ENCODE measurements at places on chromosomes 1 and 21.

DNA sequence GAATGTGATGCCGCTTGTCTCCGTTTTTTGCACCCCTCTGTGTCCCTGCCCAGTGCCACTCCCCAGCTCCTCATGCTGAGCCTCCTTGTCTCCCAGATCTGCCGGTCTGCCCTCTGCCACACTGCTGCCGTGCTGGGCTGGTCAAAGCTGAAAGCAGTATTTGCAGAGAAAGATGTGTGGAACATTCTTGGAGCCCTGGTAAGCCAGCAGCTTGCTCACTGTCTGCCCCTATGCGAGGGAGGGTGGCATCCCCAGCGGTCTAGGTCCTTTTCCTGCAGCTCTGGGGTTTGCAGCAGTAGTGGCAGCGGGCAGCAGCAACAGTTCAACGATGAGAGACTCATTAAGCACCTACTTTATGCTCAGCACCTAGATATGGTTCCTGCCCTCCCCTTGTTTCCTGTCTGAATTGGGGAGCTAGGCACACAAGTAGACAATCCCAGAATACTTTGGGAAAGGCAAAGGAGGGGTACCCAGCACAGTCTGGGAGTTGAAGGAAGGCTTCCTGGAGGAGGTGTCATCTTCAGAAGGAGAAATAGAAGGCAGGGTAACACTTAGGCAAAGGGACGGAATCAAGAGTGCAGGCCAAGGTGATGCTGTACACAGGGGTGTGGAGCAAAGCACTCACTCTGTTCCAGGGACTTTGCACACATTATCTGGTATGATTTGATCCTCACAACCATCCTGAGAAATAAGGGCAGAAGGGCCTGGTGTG, 63.1 kb downstream of the KIF21B start:
- DNase-seq: no peak

DNA sequence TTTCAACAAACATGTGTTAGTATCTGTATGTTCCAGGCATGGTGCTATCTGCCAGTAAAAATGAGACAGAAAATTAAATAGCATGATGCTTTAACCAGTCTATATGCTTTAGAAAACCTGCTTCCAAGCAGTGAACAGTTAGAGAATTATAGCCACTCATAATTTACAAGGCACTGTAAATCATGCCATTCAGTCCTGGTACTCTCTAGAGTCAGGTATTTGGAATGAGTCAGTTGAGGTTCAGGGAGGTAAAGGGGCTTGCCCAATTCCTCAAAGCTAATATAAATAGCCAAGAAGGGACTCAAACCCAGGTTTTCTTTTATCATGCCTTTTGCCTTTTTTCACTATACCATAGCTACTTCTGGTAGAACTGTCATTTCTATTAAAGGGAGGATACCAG, 184.4 kb downstream of the NFIA start:
- no peak for DNase-seq

GRCh38 chr1:232300466-232300865, 329.5 kb downstream of the SIPA1L2 start:
- no peak for DNase-seq

DNA sequence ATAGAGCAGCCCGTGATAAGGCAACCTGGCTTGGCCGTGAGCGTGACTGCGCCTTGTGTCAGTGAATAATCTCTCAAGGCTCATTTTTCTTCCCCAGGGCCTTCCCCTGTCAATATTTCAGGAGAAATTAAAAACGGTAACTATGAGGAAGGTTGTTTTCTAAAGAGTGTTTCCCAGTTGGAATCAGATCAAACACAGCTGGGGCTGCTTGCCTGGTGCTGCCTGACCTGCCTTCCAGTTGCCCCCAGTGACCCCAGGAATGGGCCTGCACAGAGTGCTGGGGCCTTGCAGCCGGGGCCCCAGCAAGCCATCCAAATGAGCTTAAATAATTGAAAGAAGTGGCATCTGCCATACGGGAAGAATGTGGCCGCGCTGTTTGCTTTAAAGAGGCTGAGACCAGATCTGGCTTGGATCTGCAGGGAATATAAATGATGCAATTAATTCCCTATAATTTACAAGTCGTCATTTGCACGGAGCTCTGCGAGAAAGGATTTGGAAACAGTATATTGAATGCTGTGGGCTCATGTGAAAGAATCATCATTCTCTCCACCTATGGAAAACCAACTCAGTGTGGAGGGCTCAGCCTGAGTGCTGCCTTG, 203.9 kb downstream of the C1orf94 start:
- DNase-seq: no peak

DNA sequence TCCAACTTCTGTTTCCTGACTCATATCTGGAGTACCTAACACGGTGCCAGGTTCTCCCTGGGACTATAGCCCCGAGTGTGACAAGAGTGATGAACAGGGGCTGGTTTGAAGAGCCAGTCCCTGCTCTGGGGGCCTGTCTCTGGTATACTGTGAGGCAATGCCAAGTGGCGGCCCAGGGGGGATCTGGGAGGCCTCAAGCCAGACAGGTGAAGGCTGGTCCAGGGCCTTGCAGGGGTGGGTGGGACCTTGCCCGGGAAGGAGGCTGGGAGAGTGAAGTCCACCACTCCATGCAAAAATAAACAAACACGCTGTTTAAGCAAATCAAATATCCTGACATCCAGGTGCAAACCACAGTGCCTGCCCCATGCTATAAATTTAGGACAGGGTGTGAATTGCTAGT, 6.8 kb upstream of the PLXNA2 start:
- DNase-seq: no peak

GRCh38 chr1:241332037-241332409, 25.0 kb downstream of the RGS7 start:
- no peak for DNase-seq

- no peak for DNase-seq
Measured at GRCh38 chr1:237416924-237417655, 375.1 kb downstream of the RYR2 start.

DNA sequence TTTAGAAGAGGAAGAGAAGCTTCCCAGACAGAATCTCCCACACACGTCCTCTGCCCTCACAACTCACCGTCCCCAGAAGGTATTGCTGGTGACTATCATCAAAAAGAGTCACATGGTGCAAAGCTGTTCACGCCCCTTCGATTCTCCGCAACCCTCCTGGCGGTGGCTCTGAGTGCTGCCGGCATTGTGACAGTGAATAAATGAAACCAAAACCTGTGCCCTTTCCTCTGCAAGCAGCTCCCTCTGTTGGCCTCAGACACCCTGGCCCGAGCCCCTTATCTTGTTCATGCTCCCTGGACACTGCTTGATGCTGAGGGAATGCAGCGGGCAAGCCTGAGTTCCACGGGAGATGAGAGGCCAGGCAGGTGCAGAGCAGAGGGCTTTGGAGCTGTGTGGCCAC, 510.3 kb downstream of the NPHP4 start:
- peak; percentile 9 for DNase-seq

DNA sequence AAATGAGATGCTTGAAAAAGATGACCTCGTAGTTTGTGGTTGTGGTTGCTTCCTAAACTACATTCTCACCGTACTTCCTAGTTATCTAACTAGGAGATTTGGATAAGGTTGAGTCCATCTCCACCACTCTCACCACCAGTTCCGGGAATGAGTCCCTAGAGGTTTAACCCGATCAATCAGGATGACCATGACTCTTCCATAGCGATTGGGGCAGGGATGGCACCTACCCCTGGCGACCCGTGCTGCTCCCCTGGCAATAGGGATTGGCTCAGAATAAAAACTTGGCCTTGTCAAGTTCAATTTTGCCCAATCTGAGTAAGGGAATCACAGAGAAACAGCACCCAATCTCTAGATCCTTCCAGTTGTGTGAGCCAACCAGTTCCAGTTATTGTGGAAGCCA, 2.7 kb upstream of the MIS18A start:
- DNase-seq: no peak

GRCh38 chr1:9793291-9793690, 30.5 kb downstream of the CLSTN1 start:
- no peak for DNase-seq

GRCh38 chr1:91583326-91583755, 82.7 kb downstream of the CDC7 start:
- DNase-seq: no peak

- DNase-seq: no peak
Measured at GRCh38 chr1:19361611-19362147, 49.6 kb downstream of the SLC66A1 start.

DNA sequence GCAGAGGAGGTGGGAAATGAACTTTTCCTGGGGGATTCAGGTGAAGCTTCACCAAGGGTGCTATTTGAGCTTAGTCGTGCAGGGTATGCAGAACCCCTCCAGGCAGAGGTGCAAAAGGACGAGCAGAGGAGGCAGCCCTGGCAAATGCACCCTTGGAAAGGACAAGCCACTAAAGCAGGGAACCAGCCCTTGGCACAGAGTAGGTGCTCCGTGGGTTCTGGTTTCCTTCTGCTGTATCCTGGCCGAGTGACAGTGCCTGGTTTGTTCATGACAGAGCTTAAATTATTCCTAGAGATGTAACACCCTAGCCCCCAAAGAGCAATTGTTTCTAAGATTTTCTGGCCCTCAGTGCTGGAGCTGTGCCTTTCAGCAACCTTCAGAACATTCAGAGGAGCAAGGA, 73.4 kb upstream of the SYT6 start:
- DNase-seq: no peak

DNA sequence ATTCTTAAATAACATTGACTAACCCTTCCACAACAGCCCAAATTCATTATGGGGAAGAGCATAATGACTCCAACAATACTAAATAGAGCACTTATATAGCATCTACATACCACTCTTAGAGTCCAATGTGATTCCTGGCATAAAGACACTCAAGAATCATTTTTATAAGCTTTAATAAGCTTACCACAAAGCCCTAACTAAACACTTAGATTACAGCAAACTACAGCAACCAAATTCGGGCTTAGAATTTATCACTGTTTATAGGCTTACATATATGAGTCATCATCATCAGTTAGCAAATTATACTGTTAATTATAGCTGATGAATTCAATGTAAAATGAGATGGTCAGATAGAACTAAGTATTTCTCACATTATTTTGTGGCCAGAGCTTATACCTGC, 7.3 kb downstream of the SCYL3 start:
- no peak for DNase-seq

- DNase-seq: no peak
Measured at GRCh38 chr1:153563483-153563901, 2.2 kb downstream of the S100A2 start.

DNA sequence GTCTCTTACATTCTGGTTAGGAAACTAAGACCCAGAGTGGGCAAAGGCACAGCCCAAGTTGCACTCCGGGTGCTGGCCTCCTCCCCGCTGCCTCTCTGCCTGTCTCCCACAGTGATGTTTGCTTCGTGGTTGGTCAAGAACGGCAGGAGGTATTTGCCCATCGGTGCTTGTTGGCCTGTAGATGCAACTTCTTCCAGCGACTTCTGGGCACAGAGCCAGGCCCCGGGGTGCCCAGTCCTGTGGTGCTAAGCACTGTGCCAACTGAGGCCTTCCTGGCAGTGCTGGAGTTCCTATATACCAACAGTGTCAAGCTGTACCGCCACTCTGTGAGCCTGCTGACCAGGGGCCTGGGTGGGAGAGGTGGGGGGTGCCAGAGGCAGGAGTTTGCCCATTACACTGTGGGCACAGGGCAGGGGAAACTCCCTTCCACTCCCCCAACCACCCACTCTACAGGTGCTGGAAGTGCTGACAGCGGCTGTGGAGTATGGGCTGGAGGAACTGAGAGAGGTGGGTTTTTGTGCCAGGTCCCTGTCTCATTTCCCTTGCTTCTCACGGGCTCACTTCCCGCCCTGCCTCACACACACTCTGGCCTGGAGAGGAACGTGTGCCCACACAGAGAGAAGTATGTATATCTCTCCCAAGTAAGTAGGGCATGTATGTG, 1.9 kb downstream of the BTBD19 start:
- no peak for DNase-seq

DNA sequence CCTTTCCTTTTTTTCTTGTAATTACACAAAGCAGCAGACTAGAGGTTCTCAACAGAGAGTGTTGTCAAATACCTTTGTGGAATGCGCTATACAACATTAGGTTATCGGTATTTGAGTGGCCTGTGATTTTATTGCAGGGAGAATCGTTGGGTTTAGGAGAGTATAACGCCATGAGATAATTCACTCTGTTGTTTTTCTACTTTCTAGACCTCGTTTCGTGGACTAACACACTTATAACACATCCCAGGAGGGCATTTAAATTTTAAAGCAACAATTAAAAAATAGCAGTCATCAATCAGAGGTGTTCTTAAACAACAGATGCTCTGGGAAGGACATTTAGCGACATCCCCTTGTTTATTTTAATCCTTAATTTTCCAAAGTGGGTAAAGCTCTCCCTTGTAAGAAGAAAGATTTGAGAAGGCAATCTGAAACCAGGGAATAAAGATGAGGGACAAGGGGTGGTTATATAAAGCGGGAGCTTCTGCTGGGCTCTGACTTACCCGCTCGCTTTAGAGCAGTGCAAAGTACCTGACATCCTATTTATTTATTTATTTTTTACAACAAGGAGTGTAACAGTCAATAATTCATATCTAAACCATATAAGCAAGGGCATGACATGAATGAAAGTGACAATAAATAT, 4.9 kb downstream of the PBX1 start:
- no peak for DNase-seq

DNA sequence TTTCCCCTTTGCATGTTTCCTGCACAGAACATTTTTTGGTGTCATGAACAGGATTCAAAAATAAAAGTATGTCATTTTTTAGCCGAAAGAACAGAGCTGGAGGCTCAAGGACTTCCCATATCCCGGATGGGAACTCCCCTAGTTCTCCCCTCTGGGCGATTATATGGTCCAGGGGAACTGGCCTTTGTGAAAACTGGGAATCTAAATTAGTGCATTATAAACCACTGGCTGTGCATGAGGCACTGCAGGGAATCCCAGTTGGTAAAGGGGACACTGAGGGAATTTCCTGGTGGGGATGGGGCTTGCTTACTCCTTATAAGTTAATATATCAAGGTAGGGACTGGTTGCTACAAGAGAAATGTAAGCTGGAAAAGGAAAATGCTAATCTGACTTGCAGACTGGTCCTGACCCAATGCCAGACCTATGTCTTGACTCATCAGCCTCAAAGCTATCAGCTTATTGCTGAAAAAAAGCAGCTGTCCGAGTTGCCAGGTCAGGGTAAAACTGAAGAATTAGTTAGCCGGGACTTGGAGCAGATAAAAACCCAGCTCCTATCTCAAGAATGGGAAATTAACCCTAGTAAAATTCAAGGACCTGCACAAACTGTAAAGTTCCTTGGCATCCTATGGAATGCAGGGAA, 122.6 kb downstream of the FCRL5 start:
- no peak for DNase-seq

GRCh38 chr1:223887747-223888418, 42.1 kb upstream of the TP53BP2 start:
- DNase-seq: no peak

GRCh38 chr1:234913278-234913649, 215.4 kb downstream of the TOMM20 start:
- DNase-seq: no peak

DNA sequence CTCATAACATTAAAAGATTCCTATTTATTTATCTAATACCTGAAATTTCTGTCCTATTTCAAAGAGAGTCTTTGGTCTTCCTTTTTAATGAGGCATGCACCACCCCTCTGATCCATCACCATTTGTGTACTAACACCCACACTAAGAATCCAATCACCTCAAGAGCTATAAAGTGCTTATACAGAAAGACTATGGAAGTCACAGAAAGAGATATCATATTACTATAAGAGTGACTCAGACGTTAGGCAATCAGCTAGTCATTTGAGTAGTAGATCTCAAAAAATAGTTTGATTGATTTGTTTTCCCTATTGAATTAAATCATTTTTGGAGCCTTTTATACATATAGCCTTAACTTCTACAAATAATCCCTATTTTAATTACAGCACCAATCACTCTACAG, 46.1 kb downstream of the NME7 start:
- DNase-seq: no peak

All from stimulated activated CD8-positive, alpha-beta memory T cell treated with anti-CD3 and anti-CD28 coated beads, Interleukin-2, amount 100 ng/mL, for 1 hour (primary cell).